ENCODE measurements at places on chromosomes 3 and 15.

DNA sequence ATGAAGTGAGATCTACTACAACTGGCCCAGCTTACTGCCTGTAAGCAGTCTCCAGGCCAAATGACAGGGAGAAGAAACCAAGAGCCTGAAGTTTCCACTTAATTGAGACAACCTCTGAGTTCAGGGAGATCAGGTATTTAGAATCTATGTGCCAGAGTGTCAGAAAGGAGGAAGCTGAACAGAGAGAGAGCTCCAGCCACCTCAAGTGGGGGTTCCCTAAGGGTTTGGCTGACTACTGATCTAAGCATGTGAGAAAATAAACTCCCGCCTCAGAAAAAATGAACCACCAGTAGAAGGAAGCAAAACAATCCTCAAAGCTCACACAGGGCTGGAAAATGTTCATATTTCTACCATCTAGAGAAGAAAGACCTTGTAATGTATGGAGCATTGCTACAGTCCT lies 25.0 kb downstream of the ADAM10 start:
- peak; percentile 63 for DNase-seq

DNA sequence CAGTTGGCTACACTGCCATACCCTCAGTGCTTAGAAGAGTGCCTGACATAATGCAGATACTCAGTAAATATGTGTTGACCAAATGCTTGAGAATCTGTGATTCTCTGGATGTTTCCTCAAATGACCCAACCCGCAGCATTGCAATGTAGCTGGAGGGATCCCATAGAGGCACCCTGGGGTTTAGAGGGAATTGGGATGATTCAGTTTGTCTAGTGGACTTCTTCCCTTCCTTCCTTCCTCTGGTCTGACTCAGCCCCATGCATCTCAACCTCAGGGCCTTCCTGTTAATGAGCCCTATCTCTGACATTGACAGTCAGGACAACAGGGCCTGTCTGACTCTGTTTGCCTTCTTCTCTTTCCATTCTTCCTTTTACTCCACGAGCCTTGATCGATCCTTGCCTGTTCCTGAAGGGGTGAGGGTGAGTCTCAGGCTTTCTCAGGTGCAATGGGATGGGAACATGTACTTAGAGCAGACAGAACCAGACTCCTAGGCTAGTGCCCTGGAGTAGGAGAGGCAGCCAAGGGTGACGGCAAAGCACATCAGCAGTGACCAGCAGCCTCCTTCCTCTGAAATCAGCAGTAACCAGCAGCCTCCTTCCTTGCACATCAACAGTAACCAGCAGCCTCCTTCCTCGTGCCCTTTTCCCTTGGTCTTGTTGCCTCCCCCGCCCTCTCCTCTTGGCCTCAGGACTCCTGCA lies 78.2 kb downstream of the DGKG start:
- DNase-seq = no peak

DNA sequence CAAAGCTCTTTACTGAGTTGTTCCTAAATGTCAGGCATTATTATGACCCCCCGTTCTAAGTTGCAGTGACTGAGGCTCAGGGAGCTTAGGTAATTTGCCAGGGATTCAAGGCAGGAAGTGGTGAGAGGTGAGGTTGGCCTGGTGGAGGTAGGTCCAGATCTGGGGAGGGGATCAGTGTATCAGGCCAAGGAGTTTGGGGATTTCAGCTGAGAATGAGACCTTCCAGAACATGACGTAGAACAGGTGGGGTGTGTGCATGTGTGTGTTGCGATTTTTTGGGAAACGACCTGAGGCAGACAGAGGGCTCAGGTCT lies 41.1 kb upstream of the MRPS22 start:
- DNase-seq = no peak

- DNase-seq = no peak
These were observed 63.4 kb upstream of the C15orf39 start for GRCh38 chr15:75138016-75138999.

GRCh38 chr3:188077160-188077799 lies 76.7 kb upstream of the LPP start:
- DNase-seq = no peak

DNA sequence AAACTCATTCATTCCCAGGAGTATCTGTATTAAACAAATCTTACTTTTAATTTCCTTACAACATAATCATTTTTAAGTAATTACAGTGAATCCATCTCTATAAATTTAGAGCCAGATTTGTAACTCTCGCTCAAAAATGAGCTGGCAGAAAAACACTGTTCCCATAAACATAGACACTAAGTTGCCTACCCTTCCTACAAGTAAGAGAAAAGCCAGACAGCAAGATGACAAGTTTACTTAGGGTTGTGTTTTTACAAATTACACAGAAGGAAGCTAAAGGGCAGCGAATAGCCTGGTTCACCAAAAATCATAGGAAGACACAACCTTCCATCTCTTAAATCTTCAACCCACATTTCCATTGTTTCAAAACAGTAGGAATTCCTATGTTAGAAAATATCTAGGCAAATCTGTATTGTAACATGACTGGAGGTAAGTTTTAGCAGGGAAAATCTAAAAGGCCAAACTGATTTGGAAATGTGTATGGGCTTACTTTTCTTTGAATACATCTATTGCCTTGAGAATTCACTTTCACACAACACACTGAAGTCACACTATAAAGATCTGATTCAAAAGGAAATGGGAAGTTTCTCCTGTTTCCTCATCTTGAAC lies 21.7 kb downstream of the HERC1 start:
- DNase-seq = no peak

GRCh38 chr3:167115331-167115934 lies 264.7 kb downstream of the ZBBX start:
- no peak for DNase-seq

DNA sequence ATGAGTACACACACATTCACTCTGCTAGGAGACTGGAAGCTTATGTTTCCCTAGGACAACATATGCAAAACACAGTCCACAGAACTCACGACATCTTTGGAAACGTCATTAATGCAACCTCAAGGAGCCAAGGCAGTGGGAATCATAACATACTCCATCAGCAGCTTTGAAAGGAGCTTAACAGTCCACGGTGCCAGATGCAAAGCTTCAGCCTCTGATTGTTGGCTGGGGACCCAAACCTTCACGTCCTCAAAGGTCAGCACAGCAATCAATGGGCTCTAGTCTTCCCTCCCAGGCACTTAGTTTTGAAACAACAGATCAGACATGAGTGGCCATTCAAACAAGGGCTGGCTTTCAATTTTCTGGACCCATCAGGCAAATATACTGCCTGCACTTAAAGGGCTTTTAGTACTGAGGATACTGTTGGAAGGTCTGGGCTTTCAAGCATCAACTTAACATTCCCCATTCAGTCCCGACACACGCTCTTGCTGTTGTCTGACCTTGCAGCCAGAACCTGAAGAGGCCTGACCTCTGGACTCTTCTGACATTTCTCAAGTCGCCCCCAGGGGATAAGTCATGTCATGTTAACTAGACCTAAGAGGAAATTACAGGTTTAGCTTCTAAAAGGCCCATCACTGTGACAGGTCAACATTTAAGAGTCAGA lies 223.0 kb downstream of the PDZRN3 start:
- DNase-seq = no peak

DNA sequence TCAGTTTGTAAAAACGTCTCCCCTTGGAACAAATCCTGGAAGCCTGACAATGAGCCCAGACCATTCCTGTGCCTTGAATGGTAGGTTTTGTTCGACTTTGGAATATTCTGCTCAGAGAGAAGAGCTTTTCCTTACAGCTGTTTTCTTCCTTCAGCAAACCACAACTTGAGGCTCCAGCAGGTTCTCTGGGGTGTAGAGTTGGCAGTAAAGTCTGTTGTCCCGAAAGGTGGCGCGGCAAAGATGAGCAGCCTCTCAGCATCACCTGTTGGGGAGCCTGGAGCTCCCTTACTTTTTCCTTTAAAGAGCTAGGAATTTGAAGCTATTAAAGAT lies 65.4 kb downstream of the BOC start:
- DNase-seq = no peak

- DNase-seq = peak; percentile 32
These were observed 200.2 kb upstream of the GOLGA6L4 start for GRCh38 chr15:84035399-84035766.

- no peak for DNase-seq
These were observed 125.3 kb upstream of the BCL6 start for GRCh38 chr3:187870360-187871203.

- DNase-seq = no peak
These were observed 159.8 kb downstream of the THSD4 start for GRCh38 chr15:71275098-71275497.

DNA sequence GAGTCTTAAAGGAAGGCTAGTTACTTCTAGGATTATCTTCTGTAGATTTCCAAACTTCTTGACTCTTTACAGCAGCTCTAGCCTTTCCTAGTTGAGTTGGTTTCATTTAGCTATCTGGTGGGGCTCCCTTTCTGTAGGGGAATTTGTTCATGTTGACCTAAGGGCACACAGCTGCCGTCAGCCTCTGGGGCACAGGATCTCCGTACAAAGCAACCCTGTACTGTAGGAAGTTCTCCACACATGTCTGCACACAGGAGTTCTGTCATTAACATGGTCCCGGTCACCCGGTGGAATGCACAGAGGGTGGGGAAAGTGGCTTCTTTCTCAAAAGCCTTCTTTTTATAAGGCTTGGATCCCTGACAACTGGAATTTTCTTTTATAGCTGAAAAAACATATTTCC lies 88.7 kb upstream of the TNIK start:
- DNase-seq = no peak

DNA sequence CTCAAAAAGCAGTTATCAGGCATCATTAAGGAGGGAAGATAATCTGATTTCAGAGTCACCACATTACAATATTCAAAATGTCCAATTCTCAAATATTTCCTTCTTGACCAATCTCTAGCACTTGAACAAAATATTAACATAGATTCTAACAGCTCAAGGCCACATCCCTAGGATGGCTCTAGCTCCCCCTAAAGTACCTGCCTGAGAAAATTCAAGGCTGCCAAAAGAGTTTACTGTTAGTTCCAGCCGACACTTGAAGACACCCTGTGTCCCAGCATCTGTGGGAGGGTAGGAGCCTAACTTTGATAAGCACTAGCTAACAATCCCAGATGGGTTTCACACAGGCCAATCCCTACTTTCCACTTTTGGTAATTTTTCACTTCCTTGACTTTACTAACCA lies 10.4 kb downstream of the NSMCE3 start:
- DNase-seq = no peak

GRCh38 chr3:72214066-72214951 lies 429.4 kb upstream of the PROK2 start:
- no peak for DNase-seq

DNA sequence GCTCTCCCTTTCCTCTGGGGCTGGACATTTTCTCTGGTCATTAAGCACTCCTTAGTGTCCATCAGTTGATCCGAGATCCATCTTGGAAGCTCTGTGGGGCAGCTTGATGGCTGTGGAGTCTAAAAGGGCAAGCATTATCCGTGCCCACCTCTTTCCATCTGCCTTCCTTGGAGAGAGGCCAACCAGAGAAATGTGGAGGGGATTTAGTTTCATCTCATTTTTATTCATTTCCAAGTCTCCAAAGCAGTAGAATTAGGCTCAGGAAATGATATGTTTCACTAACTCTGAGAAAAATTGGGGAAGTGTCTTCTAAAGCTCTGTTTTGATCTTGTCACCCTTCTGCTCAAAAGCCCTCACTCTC lies 95.9 kb upstream of the KLHL25 start:
- no peak for DNase-seq

DNA sequence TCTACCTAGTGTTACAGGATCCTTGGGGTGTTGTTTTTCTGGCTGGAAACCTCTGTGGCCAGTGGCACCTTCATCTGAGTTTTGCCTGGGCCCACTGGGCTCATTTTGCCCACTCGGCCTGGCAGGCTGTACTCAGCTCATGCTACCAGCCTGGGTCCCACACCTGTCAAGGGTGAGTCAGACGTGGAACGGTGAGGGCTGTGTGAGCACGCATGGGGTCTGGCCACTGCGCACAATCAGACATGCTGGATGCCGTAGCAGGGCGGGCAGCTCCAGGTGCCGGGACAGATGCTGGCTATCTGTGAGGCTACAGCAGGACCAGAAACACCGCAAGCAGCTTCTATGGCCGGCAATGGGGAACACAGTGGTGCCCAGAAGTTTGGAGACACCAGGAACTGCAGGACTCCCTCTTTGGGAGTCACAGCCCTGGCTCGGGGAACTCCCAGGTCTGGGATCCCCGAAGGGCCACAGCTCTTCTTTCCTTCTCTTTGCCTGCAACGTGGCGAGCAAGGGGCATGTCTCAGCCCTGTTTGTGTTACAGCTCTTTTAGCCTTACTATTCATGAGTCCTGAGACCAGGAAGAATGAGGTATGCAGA lies 35.9 kb upstream of the DNAJC13 start:
- no peak for DNase-seq

DNA sequence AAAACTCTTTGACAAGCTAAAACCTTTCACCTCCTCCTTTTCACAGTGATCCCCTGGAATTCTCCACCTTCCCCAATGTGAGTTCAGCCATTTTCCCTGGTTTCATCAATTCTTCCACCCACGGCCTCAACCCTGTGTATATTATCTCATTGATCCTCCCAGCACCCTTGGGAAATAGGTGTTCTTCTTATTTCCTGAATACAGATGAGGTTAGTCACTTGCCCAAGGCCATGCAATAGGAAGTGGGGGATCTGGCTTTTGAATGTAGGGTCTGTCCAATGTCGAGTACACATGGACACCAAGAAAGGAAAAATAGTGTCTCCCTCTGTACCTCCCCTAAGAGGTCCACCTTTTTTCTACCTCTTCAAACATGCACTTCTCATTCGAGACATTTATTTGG lies 262.8 kb upstream of the ST8SIA2 start:
- no peak for DNase-seq

GRCh38 chr15:33198541-33198940 lies 4.0 kb upstream of the FMN1 start:
- DNase-seq = no peak

- DNase-seq = no peak
These were observed 4.9 kb upstream of the LOXL1 start for GRCh38 chr15:73921254-73921925.

DNA sequence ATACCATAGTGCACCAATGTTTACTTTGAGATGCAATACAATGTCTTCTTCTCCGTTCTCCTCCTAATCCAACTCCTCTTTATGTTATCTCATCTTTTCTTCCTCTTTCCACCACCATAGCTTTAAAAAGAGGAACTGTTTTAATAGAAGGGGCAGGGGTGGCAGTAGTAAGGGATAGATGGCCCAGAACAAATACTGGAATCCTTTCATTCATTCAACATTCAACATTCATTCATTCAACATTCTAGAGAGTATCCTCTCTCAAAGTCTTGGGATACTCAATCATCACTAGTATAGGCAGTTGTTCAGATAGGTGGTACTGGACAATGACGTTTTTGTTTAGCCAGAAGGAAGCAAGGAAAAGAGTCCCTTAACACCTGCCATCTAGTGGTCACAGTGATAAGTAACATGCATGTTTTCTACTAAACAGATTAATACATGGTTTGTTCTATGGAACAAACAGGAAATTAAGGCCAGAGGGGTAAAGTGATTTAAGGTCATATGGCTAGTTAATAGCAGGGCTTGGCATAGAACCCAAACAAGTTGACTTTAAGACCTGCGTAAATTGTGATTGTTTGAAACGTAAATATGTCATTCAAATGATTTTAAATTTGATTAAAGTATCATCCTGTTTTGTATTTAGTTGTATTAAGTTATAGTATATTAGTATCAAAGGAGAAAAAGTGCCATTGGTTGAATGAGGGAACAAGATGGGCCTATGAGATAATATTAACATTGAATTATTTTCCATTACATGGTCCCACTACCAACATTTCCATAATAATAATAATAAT lies 26.9 kb upstream of the EHHADH start:
- DNase-seq = peak; percentile 50

Measured in GM20000 (cell line).